ENCODE measurements at places on chromosomes 3 and 15.

GRCh38 chr3:54134155-54134554 is 11.8 kb downstream of the CACNA2D3 start:
- no peak for DNase-seq

GRCh38 chr3:157335233-157336076 is 101.2 kb upstream of the PTX3 start:
- DNase-seq, result no peak

DNA sequence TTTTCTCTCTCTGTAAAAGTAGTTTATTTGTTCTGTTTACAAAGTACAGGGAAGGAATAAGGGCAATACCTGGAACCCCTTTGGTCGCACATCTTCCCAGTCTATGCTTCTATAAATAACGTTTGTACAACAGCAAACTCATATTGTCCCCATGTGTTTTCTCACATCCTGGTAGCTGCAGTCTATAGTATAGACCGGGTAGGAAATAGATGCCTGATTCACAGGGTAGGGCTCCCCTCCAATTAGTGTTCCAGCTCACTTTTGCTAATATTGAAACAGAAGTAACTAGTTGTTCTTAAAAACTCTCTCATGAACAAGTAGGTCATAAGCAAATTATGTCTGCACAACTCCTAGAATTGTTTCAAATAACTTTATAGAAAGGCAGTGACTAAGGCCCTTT is 17.7 kb downstream of the ATG7 start:
- DNase-seq, result no peak

DNA sequence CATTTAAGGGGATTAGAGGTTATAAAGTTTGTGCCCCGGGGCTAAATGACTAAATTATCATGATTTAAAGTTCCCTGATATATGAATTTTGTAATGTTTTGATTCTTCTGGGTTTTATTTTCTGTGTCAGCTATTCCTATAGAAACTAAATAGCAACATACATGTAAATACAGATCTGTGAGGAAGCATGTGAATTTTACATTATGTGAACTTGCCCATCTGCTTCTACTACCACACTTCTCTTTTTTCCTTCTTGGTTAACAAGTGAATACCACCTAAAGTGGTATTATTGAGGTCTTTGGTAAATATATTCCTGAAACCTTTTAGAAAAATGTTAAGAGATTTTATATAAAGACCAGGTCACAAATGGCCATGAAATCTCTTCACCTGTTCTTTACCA is 29.3 kb downstream of the SLMAP start:
- no peak for DNase-seq

GRCh38 chr3:193865896-193866480 is 270.0 kb upstream of the HES1 start:
- DNase-seq, result no peak

GRCh38 chr3:11482021-11482420 is 161.7 kb downstream of the VGLL4 start:
- no peak for DNase-seq

- no peak for DNase-seq
Observed at GRCh38 chr3:68666429-68667136, 265.8 kb downstream of the TAFA4 start.

- DNase-seq, result no peak
Observed at GRCh38 chr15:51621155-51621765, 1.3 kb downstream of the DMXL2 start.

GRCh38 chr3:51717446-51717845 is 10.6 kb downstream of the GRM2 start:
- no peak for DNase-seq

DNA sequence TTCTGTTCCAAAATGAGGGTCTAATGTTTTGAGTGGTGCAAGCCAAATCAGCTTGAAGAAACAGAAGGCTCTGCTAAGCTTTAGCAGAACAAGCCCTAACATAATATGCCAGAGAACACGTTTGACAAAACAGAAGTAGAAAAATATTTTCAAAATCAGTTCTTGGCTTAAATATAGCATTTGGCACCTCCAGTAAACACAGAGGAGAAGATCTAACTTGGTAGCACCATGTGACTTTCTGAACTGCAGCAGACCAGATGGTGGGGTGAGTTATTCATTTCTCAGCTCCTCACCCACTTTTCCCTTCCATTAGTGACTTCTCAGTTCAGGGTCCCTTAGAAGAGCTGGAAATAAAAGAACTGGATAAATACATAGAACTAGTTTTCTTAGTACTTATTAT is 395.8 kb downstream of the MAGI1 start:
- DNase-seq, result no peak

DNA sequence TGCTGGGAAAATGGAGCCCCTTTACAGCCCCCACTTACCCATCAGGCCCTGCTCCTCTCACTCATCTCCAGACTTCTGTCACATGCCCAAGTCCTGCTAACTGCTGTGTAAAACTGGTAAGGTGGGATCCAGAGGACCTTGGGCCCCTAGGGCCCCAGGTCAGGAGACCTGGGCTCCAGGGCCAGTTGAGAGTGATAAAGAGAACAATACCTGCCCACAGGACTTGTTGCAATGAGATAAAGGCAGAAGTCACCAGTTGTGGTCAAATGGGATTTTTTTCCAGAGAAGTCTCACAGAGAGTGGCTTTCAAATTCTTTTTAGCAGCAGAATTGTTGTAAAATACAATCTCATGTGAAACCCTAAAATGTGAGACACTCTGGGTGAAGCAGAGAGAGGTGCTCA is 753 bp downstream of the FURIN start:
- DNase-seq, result no peak

DNA sequence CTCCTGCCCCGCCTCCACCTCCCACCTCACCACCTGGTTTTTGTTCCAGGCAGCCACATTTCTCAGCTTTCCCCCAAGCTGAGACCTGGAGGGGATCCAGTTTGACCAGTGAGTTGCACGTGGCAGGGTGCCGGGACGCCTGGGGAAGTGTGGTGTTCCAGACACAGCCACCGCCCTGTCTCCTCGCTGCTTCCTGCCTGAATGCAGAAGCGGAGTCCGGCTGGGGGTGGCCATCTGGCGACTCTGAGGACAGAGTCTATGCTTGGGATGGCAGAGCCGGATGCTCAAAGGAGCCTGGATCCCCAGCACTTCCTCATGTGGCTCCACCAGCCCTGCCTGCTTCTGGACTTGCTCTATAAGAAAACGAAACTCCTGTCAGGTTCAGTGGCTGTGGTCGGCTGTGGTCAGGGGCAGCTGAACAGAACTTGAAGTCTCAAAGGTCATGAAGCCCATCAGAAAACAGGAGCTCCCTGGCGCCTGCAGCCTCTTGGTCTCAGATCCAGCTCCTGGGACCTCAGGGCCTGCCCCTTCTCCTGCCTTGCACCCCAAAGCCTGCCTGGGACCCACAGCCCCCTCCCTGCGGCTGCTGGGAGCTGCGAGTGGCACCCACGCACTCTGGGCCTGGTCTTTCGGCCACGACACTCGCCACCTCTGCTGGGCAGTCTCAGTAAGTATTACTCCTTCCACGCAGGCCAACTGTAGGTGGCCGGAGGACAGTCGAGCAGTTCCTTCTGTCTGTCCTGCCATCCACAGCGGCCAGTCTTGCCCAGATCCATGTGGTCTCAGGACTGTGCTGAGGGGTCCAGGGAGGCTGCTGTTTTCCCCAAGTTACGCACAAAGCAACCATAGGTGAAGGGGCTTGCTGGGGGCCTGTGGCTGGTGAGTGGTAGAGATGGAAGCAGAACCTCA is 112.8 kb upstream of the MEF2A start:
- no peak for DNase-seq

DNA sequence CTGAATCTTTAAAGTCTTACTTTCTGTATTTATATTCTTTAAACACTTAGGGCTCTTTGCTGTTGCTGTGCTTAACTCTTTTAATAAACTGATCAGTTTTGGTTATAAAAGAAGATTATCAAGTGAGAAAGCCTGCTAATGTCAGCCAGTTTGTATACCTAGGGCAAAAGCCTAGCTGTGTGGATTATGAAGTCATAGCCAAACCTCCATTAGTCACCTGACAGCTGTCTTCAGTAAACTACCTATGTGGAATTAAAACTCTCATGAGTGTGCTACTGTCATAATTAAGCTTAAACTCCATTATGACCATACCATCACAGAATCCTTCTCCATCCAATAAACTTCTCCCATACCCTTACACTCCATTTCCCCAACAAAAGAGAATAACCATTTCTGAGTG is 762.7 kb downstream of the NTRK3 start:
- DNase-seq, result no peak

GRCh38 chr3:142244056-142244455 is 18.7 kb upstream of the GK5 start:
- DNase-seq, result no peak

DNA sequence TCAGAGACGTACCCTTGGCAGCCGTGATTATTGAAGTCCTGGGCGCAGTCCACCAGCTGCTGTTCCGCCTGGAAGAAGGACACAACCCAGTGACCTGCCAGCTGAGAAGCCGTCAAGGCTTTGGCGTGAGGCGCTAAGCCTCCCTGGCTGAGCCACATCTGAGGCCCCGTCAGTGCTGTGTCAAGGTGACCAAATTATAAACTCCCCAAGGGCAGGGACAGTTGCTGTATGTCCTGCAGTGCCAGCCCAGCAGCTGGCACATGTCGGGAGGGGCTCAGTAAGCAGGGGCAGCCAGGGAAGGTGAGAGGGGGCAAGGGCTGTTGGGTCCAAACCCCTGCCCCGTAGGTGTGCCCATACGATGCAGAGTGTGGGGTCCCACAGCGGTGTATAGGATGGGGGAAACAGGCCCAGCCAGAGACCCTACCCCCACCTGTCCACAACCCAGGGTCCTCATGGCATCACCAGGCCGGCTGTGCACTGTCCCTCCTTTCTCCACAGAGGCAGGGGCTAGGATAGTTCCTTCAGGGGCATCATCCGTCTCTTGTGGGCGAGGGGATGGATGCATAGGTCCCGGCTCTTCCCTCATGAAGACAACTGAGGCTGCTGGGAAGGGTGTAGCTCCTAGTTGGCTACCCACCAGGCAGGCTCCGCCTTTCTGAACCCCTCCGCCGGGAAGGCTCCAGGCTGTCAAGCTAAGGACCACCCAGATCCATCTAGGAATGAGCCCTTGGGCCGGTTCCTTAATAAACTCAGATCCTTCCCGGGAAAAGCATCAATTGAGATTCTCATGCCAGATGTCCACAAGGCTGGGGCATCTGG is 13.2 kb downstream of the CTSH start:
- no peak for DNase-seq

- no peak for DNase-seq
Observed at GRCh38 chr3:43960448-43960840, 269.7 kb downstream of the ABHD5 start.

DNA sequence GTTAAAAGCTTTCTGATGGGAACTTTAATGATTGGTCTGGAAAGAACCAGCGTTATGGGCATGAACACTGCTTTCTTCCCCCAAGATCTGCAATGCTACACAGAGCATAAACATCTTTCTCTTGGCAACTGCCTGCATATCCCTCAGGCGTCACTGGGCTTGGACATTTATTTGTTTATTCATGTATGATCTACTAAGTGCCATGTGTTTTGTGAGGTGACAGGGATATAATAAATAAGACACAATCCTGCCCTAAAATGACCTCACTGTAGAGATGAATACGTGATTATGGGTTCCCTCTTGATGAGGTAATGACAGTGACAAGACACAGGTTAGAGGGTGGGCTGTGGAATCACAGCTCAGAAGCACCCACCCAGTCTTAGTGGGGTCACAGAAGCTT is 485.3 kb downstream of the PDCD6IP start:
- DNase-seq, result no peak

DNA sequence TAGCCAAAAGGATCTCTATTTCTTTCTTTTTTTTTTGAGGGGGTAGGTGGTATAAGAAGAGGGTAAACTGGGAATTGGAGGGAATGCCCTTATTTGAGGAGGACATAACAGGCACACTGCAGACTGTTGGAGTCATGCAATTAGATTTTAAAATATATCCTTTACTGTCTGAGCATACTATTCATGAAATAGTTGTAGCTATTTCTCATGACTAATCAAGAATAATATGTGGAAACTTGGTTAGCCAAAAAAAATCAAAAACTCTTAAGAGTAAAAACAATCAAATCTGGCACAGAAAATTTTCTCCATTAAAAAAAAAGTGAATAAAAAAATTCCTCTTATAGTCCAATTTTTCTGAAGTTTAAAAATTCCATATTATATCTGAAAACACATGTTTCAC is 174.9 kb downstream of the SCAPER start:
- DNase-seq, result no peak

DNA sequence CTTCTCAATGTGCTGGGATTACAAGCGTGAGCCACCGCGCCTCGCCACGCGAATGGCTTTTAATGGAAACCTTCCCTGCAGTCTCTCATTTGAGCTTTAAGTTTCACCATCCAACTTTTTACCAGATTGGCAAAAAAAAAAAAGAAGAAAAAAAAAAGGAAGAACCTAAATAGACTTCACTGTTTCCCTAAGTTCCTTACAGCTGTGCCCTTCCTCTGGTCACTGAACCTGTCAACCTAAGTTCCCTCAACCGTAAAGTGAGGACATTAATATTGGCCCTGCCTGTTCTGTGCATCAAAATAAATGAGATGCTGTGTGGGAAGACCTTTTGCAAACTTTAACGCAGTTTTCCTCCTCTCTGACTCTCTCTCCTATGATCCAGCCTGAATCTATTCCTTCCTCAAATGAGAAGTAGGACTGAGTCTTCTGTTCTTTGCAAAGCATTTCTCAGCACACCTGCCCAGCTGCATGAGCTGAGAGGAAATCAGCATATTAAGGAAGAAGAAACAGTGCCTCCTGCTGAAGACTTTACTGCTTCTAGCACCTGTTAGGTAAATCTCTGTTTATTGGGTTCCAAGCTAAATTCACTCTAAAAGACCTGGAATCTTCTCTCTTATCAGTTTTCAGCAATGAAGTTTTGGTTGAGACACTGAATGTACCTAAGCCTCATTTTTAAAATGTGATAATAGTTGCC is 99.6 kb upstream of the ETV5 start:
- no peak for DNase-seq

DNA sequence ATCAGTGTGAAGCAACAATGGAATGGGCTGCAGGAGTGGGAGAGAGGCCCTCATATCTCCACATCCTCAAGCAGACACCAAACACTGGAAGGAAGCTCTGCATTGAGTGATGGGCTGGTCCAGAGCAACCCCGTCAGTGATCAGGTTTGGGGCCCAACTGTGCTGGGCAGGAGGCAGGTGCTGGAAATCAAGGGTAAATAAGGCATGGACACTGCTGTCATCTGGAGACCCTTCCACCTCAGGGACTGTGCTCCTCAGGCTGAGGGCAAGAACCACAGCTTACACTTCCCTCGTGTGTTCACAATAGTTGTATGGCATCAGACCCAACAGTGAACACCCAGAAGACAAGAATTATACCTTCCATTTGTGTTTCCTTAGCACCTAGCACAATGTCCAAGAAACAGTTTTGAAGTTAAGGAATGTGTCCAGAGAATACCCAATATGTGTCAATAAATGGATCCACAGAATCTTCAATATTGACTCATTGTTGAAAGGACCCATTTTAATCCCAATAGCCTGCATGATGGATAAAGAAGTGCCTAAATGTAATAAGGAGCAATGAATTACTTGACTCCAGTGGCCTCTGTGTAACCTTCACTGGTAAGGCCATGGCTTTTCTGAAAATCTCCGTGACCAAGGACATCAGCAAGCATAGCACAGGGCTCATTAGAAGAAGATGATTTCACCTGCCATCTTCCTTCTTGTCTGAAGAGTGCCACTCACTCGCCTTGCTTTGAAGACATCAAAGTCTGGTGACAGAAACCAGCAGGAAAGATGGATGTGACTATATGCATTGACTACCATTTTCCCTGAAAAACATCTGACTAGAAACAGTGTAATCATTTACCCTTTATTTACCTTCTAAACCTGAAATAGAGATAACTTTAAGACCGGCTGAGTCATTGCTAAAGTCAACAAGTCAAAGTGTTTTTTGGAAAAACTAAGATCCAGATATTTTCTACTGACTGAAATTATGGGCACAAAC is 7.0 kb upstream of the AHSG start:
- no peak for DNase-seq

GRCh38 chr15:101105059-101105891 is 146.6 kb downstream of the CHSY1 start:
- no peak for DNase-seq

Data from NCI-H1930 (cell line).